ENCODE measurements at places on chromosomes 16 and 17.
A peak's percentile ranks its signal among the peaks of the same experiment; 100 is the strongest.

GRCh38 chr16:2614761-2615191 is 67.5 kb upstream of the KCTD5 start:
- no peak overlapping the region for H3K27ac ChIP-seq
- H3K4me1 ChIP-seq = no peaks in the 10 kb centered on the region
- H3K4me3 ChIP-seq = no peak overlapping the region

DNA sequence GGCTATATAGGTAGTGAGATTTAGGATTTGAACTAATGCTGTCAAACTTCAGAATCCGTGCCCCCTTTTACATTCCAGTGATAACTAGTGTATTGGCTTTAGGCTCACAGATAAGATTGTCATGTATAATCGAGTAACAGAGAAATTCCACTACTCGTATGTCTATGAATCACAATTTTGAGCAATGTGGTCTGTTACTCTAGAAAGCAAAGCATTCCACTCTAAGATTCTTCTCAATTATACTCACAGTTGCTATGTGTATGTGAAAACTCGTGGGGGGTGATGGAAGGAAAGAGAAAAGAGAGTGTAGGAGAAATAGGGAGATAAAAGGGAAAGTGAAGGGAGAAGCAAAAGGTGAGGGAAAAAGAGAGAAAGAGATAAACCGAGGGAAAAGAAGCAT is 1175.1 kb upstream of the GOT2 start:
- no peak overlapping the region for H3K27ac ChIP-seq
- DNase-seq = no peak
- no peaks in the 10 kb centered on the region for H3K4me1 ChIP-seq
- H3K36me3 ChIP-seq = no peaks in the 10 kb centered on the region

DNA sequence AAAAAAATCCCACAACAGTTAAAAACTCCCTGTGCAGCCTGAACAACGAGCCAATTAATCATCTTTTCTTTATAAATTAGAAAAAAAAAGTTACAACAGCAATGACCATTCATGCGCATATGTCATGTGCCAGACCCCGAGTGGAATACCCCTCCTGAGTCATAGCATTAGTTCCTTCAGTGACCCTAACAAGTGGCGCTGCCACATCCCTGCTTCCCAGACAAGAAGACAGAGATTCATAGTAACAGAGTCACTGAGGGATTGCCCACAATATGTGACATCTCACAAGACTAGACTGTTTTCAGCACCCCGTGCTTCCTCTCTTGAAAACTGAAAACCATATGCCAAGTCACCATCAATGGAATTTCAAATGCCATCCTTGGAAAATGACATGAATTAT is 7.9 kb downstream of the UMOD start:
- H3K4me3 ChIP-seq = no peak overlapping the region
- H3K4me1 ChIP-seq = no peaks in the 10 kb centered on the region
- no peaks in the 10 kb centered on the region for H3K36me3 ChIP-seq
- H3K27ac ChIP-seq = no peak overlapping the region

- H3K27ac ChIP-seq = no peak overlapping the region
- no peak for DNase-seq
- H3K4me3 ChIP-seq = no peak overlapping the region
- H3K36me3 ChIP-seq = no peaks in the 10 kb centered on the region
Observed at GRCh38 chr17:51144266-51145022, 8.9 kb upstream of the NME1 start.

- H3K36me3 ChIP-seq = no peaks in the 10 kb centered on the region
- no peak overlapping the region for H3K4me3 ChIP-seq
- peak; percentile 84 for DNase-seq
- no peaks in the 10 kb centered on the region for H3K27me3 ChIP-seq
- H3K27ac ChIP-seq = no peak overlapping the region
Observed at GRCh38 chr16:69396187-69397061, 10.6 kb upstream of the TERF2 start.

DNA sequence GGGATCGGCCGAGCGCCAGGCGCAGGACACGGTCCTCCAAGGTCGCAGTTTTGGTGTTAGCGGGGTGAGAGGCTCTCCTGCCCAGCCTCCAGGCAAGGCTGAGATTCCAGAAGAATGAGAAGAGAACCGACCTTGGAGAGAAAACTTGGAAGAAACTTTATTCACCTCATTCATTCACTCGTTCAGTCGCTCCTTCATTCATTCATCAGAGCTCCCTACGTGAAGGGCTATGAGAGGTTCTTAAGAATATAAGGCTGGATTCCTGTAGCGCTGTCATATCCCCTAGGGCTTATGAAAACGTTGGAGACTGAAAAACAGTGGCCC is 991 bp upstream of the MYH10 start:
- H3K27ac ChIP-seq = peak overlapping the region; percentile 98
- peak overlapping the region; percentile 97 for H3K4me3 ChIP-seq
- no peak for DNase-seq

GRCh38 chr17:63224644-63225043 is 221.5 kb downstream of the CYB561 start:
- no peak for DNase-seq
- no peaks in the 10 kb centered on the region for H3K27me3 ChIP-seq
- H3K27ac ChIP-seq = no peak overlapping the region
- H3K4me1 ChIP-seq = no peaks in the 10 kb centered on the region
- H3K4me3 ChIP-seq = no peak overlapping the region

Data from neuronal stem cell (in vitro differentiated cells).